ENCODE measurements at places on chromosomes 5 and 9. TPM values are rescaled to one million over a fixed set of nuclear protein-coding genes. Genes with fewer than 3 reads are reported as not detected.

Gene PCDHA5
- not detected for total RNA-seq

Gene TAF11L10
- total RNA-seq = not detected

Gene ZBED3
- total RNA-seq = 16.0 TPM

Gene KLF9
- 17.2 TPM for total RNA-seq

Gene ARID3C
- total RNA-seq = not detected

Gene GHR
- total RNA-seq = 0.27 TPM

Gene GABBR2
- total RNA-seq = 9.2 TPM

Gene PCDHGA7
- 1.5 TPM for total RNA-seq

Gene HAUS6
- 19.6 TPM for total RNA-seq

Gene GABRA1
- total RNA-seq = not detected

Gene ZNF608
- total RNA-seq = 29.8 TPM

Gene SLC23A1
- total RNA-seq = not detected

Gene ABHD17B
- total RNA-seq = 16.7 TPM

Gene ZNF782
- total RNA-seq = 3.6 TPM

Gene NR5A1
- not detected for total RNA-seq

- DNase-seq = no peak
These were observed 16.3 kb downstream of the FAM78A start for GRCh38 chr9:131259916-131260597.

DNA sequence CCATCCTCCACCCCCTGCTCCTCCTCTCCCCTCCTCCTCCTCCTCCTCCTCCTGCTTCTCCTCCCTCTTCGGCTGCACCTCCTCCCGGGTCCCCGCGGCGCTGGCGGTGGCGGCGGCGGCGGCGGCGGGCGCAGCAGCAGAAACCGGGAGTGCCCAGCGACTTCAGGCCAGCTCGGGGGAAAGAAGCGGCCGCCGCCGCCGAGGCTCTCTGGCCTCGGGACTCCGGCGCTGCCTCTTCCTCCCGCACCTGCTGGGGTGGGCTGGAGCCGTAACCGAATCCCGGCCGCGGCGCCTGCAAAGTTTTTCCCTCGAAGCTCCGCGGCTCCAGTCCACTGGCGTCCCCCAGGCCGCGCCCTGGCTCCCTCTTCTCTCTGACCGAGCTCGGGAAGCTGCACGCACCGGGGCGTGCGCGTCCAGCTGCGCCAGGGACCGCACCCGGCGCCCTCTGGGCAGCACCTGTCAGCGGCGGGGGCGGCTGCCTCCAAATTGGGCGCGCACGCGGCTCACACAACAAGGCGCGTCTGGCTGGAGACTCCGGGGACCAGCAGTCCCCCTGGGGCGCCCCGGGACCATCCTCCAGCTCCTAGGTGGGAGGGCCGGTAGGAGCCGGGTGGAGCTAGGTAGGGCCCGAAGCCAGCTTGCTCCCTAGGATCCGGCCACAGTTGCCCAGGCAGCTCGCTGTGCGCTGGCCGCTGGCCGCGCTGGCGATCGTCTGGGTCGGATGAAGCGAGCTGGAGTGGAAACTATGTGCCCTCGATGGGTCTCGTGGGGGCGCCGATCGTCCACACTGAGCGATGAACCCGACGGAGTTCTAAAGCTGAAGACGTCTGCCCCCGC lies at the start of gene MCTP1:
Gene MCTP1, minus strand, starts transcription at position 523 of the 837 bp plus-strand sequence.
- peak; percentile 21 for DNase-seq

DNA sequence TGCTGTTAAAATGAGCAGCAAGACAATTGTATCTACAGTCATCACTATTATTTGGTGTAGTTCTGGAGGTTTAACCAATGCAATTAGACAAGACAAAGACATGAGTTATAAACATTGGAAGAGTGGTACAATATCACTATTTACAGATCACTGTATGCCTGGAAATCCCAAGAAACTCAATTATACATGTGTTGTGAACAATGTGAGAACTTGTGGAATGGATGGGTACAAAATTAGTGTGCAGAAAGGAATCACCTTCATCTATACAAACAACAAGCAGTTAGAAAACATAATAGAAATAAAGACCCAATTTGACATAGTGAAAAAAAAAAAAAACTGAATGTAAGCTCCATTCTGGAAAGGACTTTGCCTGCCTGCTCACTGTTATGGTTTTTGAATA lies 12.4 kb upstream of the CCDC112 start:
- no peak for DNase-seq

GRCh38 chr9:69885931-69886330 lies 65.3 kb downstream of the CFAP95 start:
- peak; percentile 33 for DNase-seq

GRCh38 chr9:123176949-123177348 lies 91.4 kb downstream of the STRBP start:
- DNase-seq = no peak

GRCh38 chr5:45035991-45036390 lies 227.2 kb downstream of the MRPS30 start:
- DNase-seq = no peak

DNA sequence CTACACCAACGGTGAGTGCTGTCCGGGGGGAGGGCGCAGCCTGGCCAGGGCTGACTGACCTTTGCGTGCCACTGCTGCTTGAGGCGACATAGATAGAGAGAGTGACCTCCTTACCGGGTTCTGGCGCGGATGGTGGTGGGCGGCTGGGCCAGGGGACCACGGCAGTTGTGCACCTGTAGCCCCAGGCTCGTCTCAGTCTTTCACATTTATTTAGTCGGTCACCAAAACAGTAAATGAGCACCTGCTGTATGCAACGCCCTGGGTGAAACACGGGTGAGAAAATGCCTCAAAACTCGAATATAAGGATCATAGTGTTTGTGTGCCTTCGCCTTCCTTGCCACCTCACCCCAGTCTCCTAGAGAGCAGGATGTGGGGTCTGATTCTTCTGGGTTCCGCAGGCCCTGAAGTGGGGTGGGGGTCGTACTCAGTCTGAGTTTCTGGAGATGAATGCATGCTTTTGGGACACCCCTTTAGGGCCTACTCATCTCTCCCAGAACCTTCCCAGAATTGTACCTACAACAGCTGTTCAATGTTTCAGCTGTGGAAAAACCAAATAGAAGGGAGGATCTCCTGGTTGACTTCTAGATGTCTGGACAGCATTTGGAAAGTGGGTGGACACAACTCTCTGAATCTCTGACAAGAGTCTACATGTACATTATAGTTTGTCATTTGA lies 714 bp downstream of the SEC24A start:
- peak; percentile 52 for DNase-seq

DNA sequence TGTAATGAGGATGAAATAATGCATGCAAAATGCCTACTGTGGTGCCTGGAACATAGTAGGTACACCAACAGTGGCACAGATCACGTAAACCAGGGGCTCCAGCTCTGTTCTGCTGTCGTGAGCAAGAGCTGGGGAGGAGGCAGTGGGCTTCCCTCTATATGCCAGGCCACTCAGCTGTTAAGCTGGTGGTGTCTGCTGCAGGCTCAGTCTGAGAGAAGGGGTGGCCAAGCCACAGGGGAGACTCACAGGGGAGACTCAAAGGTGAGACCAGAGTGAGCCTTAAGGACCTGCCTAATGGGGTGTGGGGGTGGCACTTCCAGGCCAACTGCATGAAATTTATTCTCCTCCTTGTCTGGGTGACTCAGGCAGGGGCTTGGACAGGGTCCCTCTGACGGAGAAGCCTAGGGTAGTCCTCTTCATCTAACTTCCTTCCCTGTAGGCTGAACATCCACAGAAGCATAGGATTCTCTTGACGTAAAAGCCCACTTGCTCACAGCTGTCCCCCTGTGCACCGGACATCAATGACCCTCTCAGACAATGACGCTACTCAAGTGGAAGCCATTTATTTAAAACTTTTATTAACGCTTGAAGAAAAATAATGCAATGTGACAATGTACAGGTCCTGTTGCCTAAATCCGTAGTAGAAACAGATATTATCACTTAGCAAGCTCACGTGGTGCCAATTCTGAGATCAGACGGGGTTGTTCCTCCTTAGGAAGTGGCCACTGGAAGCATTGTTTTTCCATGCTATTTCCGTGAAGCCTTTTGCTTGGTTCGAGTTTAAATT lies 13.9 kb downstream of the STC2 start:
- no peak for DNase-seq

GRCh38 chr9:120361551-120361950 lies 218.4 kb downstream of the CDK5RAP2 start:
- no peak for DNase-seq

GRCh38 chr9:96027251-96028131 lies 152.0 kb downstream of the ERCC6L2 start:
- peak; percentile 44 for DNase-seq

- peak; percentile 73 for DNase-seq
These were observed 20.4 kb downstream of the XRCC4 start for GRCh38 chr5:83097689-83098231.

DNA sequence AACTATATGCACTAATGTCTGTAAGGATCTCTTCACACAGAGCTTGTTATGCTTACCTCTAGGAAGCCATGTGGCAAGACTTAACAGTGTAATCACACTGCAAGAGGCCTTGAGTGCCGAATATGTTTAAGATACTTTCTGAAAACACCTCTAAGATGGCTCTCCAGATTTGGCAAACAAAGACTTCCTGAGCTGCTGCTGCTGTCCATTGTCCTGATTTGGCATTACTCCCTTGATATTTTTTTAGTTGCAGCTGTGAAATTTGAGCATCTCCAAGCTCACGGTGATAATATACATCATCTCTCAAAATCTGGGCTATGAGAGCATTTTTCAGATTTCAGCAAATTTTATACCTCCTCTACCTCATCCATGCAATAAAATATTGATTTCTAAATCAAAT lies 384.5 kb upstream of the CDH6 start:
- no peak for DNase-seq

DNA sequence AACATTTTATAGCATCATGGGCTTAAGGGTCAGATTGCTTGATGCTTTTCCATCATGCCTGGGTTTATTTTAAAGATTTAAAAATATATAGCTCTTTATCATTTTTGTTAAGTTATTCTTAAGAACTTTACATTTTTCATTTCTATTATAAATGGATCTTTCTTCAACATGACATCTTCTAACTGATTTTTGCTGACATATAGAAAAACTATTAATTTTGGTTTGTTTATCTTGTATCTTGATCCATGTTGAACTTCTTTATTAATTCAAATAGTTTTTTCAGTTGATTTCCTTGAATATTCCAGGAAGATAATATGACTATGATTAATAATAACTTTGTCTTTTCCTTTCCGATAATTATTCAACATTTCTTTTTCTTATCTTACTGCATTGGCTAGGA lies 237.9 kb upstream of the CLINT1 start:
- DNase-seq = no peak

- DNase-seq = no peak
These were observed 33.3 kb downstream of the NKX2-5 start for GRCh38 chr5:173201636-173202265.

GRCh38 chr5:66207800-66208561 lies 63.9 kb downstream of the SREK1 start:
- DNase-seq = no peak

GRCh38 chr5:54702470-54702869 lies 184.9 kb downstream of the SNX18 start:
- peak; percentile 61 for DNase-seq

- no peak for DNase-seq
These were observed 93.5 kb downstream of the HRH2 start for GRCh38 chr5:175751369-175751768.

- no peak for DNase-seq
These were observed 18.5 kb downstream of the HMMR start for GRCh38 chr5:163478982-163479271.

DNA sequence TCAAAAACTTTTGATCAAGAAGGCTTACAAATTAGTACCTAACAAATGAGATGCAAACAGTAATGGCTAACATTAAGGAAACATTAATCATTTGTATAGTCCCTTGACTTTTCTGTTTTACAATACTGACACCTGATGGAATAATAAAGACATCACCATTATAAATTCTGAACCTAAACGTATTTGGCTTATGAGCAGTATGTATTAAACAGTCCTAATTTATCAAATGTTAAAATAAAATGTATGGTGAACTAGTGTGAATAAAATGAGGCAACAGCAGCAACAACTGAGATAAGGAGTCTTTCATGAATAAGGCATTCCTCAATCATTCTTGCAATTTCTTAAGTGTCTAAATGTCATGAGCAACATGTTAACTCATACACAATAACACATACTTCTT lies 6.0 kb downstream of the PUM3 start:
- peak; percentile 62 for DNase-seq

GRCh38 chr9:78884611-78885150 lies 587.8 kb downstream of the PSAT1 start:
- DNase-seq = no peak

DNA sequence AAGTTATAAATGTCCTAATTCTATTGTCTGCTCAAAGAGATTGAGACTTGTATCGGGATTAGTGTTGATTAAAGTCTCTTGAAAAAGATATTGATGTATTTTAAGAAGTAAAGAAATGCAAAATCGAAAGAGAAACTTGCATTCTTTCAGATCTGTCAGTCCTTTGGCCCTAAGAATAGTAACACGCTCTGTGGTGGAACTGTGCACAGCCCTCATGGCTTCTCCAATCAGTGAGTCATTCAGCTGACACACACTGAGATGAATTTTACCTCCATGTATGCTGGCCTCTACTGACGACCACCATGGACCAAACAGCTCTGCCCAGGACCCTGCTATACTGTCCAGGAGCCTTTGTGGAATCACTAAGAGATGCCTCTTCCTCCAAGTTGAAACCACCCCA lies 232.4 kb downstream of the ESM1 start:
- DNase-seq = no peak

- DNase-seq = no peak
These were observed 51.8 kb upstream of the MPDZ start for GRCh38 chr9:13331320-13331719.

GRCh38 chr5:52997424-52997823 lies 8.3 kb downstream of the ITGA2 start:
- peak; percentile 19 for DNase-seq

DNA sequence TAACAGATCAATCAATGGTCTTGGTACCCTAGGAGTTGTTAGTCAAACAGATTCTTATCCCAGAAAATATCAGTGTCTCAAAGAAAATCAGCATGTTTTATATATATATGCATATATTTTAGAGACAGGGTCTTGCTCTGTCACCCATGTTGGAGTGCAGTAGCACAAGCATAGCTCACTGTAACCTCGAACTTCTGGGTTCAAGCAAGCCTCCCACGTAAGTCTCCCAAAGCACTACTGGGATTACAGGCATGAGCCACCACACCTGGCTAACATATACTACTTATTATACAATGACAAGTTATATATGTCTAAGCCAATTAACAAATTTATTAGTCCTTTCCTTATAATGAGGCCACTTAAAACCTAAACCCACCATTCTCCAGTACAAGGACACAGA lies 10.4 kb downstream of the RAB14 start:
- DNase-seq = no peak

GRCh38 chr9:129121483-129121882 lies 10.3 kb downstream of the PTPA start:
- no peak for DNase-seq

Data from endothelial cell of umbilical vein (primary cell).